Right cardiac atrium (tissue), 5 donors: ENCODE measurements at places on chromosomes 7 and 10.

DNA sequence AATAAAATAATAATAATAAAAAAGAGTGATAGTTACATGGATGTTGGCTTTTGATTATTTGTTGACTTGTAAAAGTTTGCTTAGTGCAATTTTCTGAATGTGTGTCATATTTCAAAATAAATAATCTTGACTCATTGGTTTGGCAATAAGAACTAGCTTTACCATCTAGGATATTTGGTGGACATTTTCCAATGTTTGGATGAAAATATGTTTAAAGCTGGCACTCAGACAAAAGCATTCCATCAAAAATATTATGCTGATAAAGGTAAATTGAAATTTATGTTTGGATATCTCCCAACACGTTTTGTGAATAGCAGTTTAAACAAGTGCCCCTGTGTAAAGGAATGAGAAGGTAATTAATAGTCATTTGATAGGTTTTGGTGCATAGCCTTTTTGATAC lies 62.5 kb upstream of the KCNMA1 start:
- DNase-seq, result no peak

DNA sequence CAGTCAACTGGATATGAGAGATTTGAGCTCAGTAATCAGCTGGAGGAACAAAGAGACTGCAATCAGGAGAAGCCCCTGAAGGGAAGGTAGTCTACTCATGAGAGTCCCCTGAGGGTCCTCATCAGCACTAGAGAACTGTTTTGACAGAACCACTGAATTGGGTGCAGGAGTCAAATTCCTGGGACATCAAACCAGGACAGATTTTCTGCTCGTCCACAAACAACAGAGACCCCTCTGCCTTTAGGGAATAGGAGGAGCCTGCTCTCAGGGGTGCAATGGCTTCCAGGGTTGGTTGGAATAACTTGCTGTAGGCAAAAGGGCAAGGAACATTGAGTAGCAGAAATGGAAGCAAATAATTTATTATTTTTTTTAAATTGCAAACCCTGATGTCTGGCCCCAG lies 21.9 kb upstream of the NEUROD6 start:
- no peak for DNase-seq

GRCh38 chr7:136133551-136133950 lies 156.4 kb upstream of the MTPN start:
- DNase-seq, result no peak

DNA sequence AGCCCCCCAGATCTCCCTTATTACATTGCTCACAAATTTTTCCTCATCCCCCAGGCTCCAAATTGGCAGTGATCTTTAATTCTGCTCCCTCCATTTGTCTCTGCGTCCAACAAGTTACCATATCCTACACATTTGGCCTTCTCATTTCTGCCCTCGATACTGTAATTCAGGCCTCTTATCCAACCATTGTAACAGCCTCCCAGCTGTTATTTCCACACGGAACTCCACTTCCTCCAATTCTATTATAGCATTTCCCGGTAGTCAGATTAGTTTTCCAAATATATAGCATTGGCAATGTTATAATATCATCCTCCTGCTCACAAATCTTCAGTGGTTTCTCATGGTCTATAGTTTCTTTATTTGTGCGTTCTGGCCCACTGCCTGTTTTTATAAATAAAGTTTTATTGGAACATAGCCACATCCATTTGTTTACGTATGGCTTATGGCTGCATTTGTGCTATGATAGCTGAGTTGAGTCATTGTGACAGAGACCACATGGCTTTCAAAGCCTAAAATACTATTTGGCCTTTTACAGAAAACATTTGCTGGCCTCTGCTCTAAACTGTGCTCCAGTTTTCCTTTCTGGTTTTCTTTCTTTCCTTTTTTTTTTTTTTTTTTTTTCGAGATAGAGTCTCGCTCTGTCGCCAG lies 126.5 kb upstream of the ZNF438 start:
- no peak for DNase-seq

- peak; percentile 81 for DNase-seq
Measured at GRCh38 chr10:31698181-31698830, 230.3 kb downstream of the ARHGAP12 start.

DNA sequence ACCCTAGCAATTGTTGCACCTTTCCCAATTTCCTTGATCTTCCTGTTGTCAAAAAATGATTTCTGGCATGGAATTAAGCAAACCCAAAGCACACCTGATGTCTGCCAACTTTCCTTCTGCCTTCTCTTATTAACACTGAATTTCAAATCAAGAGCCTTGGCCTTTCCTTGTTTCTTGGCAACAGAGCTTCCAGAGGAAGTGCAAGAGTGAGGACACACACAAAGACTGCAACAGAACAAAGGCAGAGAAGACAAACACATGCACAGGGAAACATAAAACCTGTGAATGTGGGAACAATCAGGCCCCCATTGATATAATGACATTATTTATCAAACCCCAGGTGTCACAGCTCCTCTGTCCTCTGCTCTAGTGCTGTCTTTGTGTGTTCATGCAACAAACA lies 73.0 kb upstream of the IL6 start:
- DNase-seq, result no peak

DNA sequence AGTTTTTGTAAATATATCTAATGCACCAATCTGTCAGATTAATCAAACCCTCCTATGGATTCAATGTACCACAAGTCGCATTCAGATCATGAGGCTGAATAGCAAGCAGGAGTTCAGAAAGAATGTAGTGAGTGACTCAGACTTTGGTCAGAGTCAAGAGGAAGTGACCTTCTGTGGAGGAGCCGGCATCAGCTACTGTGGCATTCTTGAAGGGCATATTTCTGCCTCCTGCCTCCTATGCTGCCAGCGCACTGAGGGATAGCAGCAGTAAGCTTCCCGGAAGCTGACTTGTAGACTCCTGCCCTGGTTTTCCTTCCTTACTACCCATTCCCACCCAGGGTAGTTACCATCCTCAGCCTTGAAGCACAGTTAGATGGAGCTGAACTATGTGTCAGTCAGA lies 867.5 kb downstream of the NRG3 start:
- DNase-seq, result no peak

DNA sequence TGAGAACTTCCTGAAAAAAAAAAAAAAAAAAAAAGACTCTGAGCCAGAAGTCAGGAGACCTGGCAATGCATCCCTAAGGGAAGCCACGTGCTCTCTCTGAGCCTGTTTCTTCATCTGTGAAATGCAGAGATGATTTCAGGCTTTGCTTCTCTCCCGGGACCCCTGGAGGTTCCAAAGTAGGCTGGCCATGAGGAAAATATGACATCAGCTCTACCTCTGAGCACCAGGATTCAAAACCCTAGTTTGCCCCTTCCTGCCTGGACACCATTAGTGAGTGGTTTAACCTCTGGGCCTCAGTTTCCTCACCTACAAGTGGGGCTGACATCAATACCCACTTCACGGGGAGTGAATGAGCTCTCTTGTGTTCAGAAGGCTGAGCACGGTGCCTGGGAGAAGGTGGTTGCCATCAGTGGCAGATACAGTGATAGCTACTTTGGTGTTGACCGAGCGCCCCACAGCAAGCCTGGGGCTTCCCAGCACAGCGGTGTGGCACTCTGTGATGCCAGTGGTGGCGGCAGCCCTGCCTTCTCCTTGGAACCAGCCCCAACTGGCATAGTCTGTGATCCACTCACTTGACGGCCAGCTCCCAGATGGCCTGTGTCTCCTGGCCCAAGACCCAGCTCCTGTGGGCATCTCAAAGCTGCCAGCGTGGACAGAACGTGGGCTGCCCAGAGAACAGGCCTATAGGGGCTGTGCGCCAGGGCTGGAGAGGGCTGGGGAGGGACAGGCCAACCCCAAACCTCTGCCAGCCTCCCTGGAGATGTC lies 153.1 kb upstream of the UNC5B start:
- peak; percentile 46 for DNase-seq

GRCh38 chr7:133575726-133576440 lies 323.0 kb downstream of the EXOC4 start:
- DNase-seq, result no peak

DNA sequence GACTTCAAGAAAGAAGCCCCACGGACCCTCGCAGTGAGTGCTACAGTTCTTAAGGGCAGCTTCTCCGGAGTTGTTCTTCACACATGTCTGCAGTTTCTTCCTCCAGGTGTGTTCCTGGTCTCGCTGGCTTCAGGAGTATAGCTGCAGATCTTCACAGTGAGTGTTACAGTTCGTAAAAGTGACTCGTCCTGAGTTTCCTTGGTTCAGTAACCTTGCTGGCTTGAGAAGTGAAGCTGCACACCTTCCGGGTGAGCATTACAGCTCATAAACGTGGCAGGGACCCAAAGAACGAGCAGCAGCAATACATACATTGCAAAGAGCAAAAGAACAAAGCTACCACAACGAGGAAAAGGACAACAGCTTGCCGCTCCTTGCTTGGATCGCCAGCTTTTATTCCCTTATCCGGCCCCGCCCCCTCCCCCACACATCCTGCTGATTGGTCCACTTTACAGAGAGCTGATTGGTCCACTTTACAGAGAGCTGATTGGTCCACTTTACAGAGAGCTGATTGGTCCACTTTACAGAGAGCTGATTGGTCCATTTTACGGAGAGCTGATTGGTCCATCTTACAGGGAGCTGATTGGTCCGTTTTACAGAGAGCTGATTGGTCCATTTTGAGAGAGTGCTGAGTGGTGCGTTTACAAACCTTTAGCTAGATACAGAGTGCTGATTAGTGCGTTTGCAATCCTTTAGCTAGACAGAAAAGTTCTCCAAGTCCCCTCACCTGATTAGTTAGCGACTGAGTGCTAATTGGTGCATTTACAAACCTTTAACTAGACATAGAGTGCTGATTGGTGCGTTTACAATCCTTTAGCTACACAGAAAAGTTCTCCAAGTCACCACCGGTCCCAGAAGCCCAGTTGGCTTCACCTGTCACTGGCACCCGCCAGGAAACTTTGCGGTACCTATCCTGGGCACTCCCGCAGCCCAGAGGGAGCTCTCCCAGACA lies 165.3 kb downstream of the AGMO start:
- DNase-seq, result peak; percentile 23
